ENCODE measurements at places on chromosomes 13 and 19.

DNA sequence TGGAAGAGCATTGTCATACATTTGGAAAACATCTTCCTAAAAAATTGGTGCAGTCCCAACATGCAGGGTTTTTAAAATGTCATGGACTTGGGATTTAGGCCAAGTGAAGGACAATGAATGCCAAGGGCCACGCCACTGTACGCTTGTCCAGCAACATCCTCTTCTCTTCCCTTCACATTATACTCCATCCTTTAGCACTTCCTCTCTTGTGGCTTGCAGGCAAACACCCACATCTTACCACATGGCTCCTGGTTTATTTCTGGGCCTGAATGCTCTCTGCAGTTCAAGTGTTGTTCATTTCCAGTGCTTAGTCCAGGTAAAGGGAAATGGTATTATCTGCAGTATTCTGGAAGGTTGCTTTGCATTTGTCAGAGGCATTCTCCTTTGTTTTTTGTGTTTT, 45.0 kb downstream of the CBY2 start:
- DNase-seq, result no peak

DNA sequence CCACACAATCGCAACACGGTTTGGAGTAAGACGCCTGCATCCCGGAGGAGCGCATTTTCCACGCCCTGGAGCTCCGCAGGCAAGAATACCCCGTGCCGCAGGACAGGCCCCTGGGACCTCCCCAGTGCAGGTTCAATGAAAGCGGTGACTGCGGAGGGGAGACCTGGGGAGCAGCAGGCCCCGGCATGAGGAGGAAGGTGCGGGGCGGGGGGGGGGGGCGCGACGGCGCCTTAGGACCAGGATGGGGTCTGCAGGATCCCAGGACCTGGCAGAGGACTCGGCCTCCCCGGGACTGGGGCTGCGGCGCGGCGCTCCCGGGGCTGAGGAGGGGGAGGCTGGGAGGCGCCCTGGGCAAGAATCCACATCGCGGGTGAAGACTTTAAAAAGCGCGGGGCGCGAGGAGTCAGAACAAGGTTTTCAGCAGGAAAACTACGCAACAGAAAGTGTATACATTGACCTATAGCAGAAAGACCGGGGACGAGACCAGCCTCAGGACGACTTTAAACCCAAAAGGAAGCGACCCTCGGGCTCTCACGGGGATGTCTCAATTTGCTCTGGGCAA, 432 bp downstream of the ZNF611 start:
- peak; percentile 34 for DNase-seq

GRCh38 chr19:40600570-40601133, 517 bp upstream of the LTBP4 start:
- no peak for DNase-seq

DNA sequence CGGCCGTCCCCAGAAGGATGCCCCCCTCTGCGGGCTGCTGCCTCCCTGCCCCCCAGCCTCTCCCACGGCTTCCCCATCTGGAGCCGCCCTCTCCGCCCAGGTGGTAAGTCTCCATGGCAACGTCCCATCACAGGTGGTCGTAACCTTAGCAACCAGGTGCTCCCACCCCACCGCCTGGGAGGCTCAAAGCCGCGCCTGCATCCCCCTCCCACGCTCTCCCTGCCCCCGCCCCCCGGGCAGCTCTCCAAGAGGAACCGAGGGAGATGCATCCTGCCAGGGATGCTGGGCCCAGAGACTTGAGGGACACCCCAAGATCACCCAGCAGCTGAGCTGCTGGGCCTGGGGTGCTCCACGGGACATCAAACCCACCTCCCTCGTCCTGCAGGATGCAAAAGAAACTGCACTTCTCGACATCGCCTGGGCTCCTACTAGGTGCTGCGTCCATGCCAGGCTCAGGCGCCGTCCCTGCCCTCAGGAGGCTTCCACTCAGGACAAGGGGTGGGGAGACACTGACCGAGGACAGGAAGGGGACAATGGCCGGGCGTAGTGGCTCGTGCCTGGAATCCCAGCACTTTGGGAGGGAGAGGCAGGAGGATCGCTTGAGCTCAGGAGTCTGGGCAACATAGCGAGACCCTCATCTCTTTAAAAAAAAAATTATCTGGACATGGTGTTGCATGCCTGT, 5.0 kb upstream of the LINGO3 start:
- no peak for DNase-seq
